Activated naive CD8-positive, alpha-beta T cell treated with anti-CD3 and anti-CD28 coated beads, Interleukin-2, amount 10 ng/mL, durations not matched to agents 7 days and 5 days (primary cell): ENCODE measurements at places on chromosomes 16 and 17. TPM values are rescaled to one million over a fixed set of nuclear protein-coding genes. Genes with fewer than 3 reads are reported as not detected.

GRCh38 chr17:2955931-2956582 lies 107.3 kb downstream of the OR1D5 start:
- H3K4me3 ChIP-seq = no peak overlapping the region
- peaks cover 9% of the 10 kb centered on the region for H3K4me1 ChIP-seq
- no peak for DNase-seq
- no peaks in the 10 kb centered on the region for H3K36me3 ChIP-seq
- no peak overlapping the region for H3K27ac ChIP-seq
- peaks cover 15% of the 10 kb centered on the region for H3K27me3 ChIP-seq

DNA sequence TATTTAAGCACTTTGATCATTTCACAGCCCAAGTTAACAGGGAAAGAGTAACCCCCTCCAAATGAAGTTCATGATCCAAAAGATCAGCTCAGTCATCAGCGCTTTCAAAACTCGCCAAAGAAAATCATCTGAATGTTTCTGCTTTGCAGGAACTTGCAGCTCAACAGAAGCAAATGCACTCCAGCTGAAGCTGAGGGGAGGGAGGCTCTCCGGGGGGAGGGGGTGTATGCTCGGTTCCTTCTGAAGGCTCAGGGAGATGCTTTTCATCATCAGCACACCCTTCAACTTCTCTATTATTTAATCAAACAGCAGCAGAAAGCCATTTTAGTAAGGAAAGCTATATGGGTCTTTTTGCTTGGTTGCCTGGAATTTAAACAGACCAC lies 24.4 kb upstream of the ERN1 start:
- H3K4me3 ChIP-seq = no peak overlapping the region
- no peaks in the 10 kb centered on the region for H3K27me3 ChIP-seq
- H3K27ac ChIP-seq = no peak overlapping the region
- H3K4me1 ChIP-seq = no peaks in the 10 kb centered on the region
- peaks cover 12% of the 10 kb centered on the region for H3K36me3 ChIP-seq

- H3K27me3 ChIP-seq = no peaks in the 10 kb centered on the region
- H3K4me1 ChIP-seq = peaks cover 25% of the 10 kb centered on the region
- peak overlapping the region; percentile 68 for H3K27ac ChIP-seq
- peaks cover 5% of the 10 kb centered on the region for H3K36me3 ChIP-seq
- H3K4me3 ChIP-seq = no peak overlapping the region
Observed at GRCh38 chr17:57530508-57530907, 214.6 kb downstream of the CCDC182 start.

The SCARF1 gene
- 6.0 TPM for total RNA-seq

- H3K27ac ChIP-seq = no peak overlapping the region
- no peak for DNase-seq
- peaks cover 17% of the 10 kb centered on the region for H3K4me1 ChIP-seq
- H3K36me3 ChIP-seq = no peaks in the 10 kb centered on the region
- no peak overlapping the region for H3K4me3 ChIP-seq
Observed at GRCh38 chr16:84370723-84371552, 2.6 kb downstream of the ATP2C2 start.

GRCh38 chr16:28313587-28313986 lies 21.3 kb downstream of the SBK1 start:
- H3K27me3 ChIP-seq = no peaks in the 10 kb centered on the region
- H3K4me1 ChIP-seq = peaks cover 35% of the 10 kb centered on the region
- H3K4me3 ChIP-seq = no peak overlapping the region
- DNase-seq = no peak

DNA sequence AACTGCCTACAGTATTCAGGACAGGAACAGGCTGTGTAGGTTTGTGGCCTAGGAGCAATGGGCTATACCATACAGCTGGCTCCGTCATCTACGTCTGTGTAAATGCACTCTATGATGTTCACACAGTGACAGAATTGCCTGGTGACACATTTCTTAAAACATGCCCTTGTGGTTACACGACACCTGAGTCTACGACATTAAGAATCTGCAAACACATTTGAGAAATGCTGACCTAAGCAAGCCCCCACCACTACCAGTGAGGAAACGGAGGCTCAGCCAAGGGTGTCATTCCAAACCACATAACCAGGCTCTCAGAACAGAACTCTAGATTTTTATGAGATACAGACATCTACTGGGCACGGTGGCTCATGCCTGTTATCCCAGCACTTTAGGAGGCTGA lies 23.5 kb downstream of the USP36 start:
- DNase-seq = no peak
- peaks cover 25% of the 10 kb centered on the region for H3K36me3 ChIP-seq
- H3K4me3 ChIP-seq = peak overlapping the region; percentile 48
- H3K27me3 ChIP-seq = no peaks in the 10 kb centered on the region

The OR4D1 gene
- 0.72 TPM for total RNA-seq

DNA sequence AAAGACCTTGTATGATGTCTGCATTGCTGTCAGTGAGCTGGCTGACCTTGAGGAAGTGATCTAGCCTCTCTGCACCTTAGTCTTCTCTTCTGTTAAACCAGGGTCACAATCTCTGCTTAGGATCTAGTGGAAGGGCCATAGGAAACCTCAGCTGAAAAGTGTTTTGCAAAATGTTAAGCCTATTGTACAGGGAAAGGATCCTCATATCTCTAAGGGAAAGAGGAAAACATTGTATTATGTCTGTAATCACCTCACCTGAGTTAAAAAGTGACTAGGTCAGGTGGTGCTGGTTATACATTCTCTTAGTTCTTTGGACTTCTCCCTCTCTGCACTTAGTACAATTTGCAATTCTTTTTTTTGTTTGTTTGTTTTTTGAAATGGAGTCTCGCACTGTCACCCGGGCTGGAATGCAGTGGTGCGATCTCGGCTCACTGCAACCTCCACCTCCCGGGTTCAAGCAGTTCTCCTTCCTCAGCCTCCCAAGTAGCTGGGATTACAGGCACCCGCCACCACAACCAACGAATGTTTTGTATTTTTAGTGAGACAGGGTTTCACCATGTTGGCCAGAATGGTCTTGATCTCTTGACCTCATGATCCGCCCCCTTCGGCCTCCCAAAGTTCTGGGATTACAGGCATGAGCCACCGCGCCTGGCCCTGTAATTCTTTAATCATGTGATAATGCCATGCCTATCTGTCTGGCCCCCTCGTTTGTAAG lies 2.0 kb upstream of the SEPHS2 start:
- H3K4me3 ChIP-seq = no peak overlapping the region
- peaks cover 22% of the 10 kb centered on the region for H3K36me3 ChIP-seq
- no peak overlapping the region for H3K27ac ChIP-seq
- H3K4me1 ChIP-seq = peaks cover 47% of the 10 kb centered on the region
- DNase-seq = no peak
- H3K27me3 ChIP-seq = no peaks in the 10 kb centered on the region
